ENCODE measurements at places on chromosomes 16 and 17. TPM values are rescaled to one million over a fixed set of nuclear protein-coding genes. Genes with fewer than 3 reads are reported as not detected.

Gene PNMT
- polyA plus RNA-seq = not detected

Gene CLEC18A
- polyA plus RNA-seq = 2.0 TPM

Gene TMEM132E
- polyA plus RNA-seq = 1.8 TPM

Gene KCNH6
- polyA plus RNA-seq = not detected

Gene RNF222
- polyA plus RNA-seq = not detected

Measured in neural cell (in vitro differentiated cells).